Choroid plexus epithelial cell (primary cell): ENCODE measurements at places on chromosomes 1 and 21.

GRCh38 chr1:151069103-151069486, 1.5 kb upstream of the GABPB2 start:
- DNase-seq = no peak

DNA sequence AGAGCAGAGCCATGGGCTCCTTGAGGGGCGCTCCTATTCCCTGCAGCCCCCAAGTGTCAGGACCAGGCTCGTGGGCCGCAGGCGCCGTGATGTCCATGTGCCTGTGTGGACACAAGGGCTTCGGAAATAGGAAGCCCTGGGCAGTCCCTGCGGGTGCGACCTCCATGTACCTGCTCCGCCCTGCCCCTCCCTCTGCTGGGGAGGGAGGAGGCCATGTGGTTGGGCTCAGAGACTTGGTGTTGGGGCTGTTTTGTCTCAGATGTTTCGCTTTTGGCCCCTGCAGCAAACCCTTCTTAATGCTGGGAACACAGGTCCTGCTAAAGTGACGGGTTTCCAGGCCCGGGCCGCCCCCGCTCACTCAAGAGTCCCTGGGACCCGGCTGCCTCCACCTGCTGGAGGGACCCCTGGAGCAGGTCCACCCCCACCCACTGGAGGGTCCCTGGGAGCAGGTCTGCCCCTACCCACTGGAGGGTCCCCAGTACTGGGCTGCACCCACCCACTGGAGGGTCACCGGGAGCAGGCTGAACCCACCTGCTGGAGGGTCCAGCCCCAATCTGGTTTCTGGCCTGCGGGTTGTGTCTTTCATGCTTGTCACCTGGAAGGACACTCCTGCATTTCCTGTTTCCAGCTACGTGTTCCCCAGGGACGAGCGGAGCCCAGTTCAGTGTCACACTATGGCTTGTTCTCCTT, 156.5 kb downstream of the PEX14 start:
- no peak for DNase-seq

DNA sequence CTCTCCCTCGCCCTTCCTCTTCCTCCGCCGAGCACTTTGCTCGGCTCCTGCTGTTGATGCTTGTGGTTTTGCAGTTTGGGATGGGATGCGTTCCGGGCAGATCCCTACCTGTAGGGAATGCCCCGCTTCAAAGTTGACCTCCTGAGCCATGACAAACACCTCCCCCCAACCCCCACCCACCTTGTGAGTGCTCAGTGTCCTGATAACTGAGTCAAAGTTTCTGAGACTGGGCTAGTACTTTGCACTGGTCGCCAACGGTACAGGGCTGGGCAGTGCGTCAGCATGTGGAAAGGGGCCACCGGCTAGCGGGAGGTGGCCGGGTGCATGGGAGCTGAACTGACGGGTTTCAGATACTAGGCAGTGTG, 771 bp downstream of the RABGAP1L start:
- DNase-seq = peak; percentile 27

DNA sequence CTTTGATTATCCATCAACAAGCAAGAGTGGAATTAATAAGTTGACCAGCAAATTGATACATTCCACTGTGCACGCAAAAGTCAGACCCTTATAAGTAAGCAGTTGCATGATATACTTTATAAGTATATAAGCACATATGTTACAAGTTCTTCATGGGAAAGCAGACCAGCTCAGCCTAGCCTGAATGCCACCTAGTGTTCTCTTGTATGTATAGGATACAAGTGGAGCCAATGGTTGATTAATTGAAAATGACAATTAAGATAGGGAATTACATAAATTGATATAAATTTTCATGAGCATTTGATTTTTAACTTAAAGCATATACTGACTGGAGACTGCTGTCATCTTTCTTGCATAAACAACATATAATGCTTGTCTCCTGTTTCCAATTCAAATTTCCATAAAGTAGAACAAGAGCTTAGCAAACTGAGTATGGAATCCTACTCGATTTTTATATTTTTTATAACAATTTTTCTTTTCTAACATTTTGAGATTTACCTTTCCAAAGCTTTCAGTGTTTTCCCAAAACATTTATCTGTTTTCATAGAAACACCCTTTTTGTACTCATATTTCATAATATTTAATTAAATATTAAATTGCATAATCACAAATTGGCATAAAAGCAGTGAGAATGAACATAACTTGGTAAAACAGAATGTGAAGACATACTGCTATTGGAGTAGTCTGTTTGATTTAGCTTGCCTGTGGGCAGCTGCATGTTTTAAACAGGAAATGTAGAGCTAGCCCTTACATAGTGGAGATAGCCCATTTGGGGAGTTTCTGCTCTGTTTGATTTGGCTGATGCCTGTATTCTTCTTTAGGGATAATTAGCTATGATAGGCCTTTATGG, 62.8 kb downstream of the MAGI3 start:
- DNase-seq = peak; percentile 80

- no peak for DNase-seq
Observed at GRCh38 chr1:162914601-162915000, 53.6 kb upstream of the CCDC190 start.

DNA sequence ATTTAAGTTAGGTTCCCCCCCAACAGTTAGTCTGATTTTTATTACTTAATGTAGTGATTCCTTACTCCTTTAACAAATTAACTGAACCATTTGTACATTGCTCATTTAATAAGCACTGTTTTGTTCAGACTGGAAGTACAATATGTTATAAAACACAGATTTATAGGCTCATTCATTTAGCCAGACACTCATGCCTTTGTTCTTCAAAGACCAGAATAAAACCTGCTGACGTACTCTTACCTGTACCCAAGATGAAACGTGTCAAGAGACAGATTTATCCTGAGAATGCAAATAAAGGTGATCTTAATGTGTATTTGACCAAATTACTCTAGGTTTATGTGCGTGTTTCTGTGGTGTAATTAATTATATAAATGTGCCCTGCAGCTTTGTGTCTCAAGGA, 92.8 kb downstream of the INTS7 start:
- DNase-seq = no peak

GRCh38 chr1:169196161-169196560, 89.7 kb downstream of the ATP1B1 start:
- DNase-seq = no peak

GRCh38 chr1:94039514-94039870, 81.5 kb downstream of the ABCA4 start:
- peak; percentile 88 for DNase-seq

DNA sequence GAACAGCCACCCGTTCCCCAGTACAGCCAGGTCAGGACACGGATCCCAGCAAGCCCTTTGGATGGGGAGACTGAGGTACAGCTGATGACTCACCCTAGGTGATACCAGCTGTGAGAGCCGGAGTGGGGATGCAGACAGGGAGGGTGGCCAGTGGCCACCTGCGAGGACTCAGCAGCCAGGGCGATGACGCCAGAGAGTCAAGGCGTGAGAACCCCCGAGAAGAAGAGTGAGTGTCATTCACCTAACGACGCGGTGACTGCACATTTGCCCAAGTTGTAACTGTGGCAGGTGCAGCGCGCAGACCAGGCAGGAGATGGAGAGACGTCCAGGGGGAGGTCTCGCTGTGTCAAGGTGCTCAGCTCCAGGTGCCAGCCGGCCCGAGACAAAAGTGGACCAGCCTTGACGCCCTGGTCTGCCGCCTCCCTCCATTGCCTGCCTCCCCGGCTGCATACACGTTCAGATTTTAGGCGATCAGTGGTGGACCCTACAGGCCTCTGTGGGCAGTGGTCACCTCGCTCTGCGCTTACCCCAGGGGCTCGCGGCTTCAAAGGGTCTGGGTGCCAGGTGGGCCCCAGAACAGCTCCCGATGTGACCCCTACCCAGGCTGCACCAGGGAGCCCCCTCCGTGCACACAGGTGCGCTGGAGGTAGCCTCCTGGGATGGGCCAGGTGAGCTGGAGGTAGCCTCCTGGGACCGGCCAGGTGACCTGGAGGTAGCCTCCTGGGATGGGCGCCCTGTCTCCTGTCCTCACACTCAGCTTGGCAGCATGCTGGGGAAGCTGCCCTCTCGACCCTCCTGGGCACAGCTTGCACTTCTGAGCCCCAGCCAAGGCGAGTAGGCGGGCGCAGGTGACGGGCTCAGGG, 11.9 kb downstream of the LRRC3 start:
- no peak for DNase-seq

DNA sequence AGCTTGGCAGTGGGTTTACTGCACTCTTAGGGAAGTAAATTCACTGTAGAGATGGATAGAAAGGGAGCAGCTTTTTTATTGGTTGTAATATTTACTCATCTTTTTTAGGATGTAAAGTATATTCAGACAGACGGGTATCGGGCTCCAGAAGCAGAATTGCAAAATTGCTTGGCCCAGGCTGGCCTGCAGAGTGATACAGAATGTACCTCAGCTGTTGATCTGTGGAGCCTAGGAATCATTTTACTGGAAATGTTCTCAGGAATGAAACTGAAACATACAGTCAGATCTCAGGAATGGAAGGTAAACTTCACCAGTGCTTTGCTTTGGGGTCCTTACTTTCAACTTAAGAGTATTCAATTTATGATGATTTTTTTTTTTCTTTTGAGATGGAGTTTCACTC, 3.2 kb downstream of the UHMK1 start:
- DNase-seq = peak; percentile 59

- DNase-seq = no peak
Observed at GRCh38 chr1:1669468-1670440, 10.9 kb upstream of the CDK11B start.

GRCh38 chr1:152743371-152744145, 14.3 kb upstream of the KPRP start:
- DNase-seq = no peak

GRCh38 chr1:973459-974292, 7.4 kb downstream of the PLEKHN1 start:
- DNase-seq = no peak

DNA sequence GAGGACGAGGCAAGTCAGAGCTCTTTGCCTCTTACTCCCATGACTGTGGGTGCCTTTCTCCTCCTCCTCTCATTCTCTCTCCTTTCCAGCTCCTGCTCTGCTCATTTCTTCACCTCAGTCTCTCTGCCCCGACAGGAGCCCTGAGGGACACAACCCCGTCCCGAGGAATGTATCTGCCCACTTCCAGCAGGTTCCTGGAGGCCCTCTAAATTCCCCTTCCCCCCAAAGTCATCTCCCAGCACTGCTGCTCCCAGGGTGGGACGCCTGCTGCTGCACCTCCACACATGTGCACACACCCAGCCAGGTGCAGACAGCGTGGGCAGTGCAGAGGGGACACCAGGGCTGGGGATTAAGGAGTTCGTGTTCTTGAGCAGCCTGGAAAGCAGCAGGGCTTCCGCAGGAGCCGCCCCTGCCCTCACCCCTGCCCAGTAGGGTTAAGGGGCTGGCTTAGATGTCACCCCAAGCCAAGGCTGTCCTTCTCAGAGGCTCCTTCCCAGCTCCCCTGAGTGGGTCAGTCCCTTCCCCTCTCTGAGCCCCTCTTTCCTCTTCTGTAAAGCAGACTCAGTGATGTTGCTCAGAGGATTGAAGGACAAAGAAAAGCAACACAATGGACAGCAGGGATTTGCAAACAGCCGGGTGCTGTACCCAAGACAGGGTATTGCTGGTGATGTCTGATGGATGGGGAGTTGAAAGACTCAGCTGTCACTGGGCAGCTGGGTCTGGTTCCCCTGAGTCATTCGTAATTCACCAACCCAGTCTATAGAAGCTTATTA, 346.0 kb downstream of the MATN1 start:
- DNase-seq = no peak

GRCh38 chr1:184800876-184801275, 46.2 kb upstream of the EDEM3 start:
- no peak for DNase-seq

GRCh38 chr1:219664310-219665029, 51.6 kb upstream of the ZC3H11B start:
- DNase-seq = no peak

DNA sequence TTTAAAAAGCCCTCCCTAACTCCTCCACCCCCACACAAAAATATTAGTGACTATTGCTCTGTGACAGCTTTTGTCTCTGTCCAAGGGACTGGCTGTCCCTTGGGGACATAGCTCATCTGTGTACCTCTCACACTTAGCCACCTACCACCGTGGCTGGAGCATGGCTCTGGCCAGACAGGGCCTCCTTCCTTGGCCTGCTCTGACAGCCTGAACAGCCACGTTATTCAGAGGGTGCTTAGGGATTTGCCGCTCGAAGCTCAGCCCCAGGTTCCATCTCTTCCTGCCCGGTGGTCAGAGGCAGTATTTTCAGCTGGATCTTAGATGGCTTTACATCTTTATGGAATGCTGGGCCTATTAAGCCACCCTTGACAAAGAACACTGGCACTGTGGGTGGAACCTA, 6.1 kb upstream of the CELSR2 start:
- DNase-seq = no peak
